ENCODE measurements at places on chromosomes 11 and 22.

DNA sequence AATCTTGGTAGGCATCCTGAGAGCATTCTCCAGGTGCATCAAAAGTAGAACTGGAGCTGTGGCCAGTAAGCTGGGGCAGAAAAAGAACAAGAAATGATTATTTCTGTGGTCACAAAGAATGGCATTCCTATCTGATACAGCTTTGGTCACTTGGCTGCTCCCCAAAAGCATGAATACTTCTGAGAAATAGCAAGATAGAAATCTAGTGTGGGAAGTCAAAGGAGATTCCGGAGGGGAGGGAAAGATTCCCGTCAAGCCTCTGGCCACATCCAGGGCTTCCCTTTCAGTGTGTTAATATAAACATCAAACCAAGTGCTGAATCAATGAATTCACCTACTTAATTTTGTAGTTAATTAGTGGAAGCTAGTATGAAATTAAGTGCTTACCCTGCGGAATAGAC, 1185.4 kb downstream of the LRRC4C start:
- DNase-seq = no peak

- no peak for DNase-seq
These were observed 7.8 kb upstream of the LRRC32 start for GRCh38 chr11:76678321-76678720.

DNA sequence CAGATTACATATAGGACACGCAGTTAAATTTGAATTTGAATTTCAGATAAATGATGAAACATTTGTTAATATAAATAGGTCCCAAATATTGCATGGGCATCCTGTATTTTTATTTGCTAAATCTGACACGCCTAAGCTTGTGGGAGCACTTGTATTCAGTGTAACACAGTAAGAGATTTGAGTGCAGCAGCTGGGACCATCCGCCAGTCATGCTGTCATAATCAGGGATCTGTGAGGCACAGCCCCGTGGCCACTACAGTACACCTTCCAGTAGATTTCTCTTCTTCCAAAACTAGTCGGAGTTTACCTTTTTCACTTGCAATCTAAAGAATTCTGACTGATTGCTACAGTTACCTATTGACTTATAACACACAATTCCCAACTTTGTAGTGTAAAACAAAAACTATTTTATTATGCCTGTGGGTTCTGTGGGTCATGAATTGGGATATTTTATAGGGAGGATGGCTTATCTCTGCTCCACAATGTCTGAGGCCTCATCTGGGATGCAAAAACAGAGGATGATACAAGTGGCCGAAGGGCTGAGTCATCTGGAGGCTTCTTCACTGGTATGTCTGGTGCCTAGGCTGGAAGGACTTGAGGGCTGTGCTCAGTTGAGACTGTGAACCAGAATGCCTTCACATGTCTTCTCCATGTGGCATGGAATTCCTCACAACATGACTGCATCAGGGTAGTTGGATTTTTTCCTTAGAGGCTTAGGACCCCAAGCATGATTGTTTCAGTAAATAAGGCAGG, 74.1 kb downstream of the PRSS23 start:
- DNase-seq = no peak

DNA sequence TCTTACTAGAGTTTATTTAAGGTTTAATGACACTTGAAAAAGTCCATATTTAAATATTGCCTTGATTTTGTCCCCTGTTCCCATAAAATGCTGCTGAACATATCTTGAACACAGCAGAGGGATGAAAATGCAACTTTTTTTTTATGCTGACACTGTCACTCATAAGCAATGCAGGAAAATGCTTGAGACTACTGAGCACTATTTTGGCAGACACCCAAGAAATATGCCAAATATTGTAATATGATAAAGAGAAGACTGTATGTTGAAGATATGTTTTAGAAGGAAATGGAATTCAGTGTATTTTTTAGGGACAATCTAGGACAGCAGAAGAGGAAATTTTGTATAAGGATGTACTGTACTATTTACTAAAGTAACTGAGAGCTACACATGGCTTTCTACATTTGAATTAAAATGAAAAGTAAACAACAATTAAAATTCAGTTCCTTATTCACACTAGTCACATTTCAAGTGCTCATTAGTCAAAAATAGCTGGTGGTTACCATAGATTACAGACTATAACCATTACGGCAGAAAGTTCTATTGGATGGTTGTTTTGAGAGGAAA, 58.6 kb downstream of the LRRC4C start:
- no peak for DNase-seq

- DNase-seq = no peak
These were observed at the start of gene DEUP1 for GRCh38 chr11:93330446-93330984. DEUP1 (plus strand) TSS chr11:93330742; CDS start chr11:93332260, 1,518 bp downstream.

- DNase-seq = no peak
These were observed 69.0 kb downstream of the GGTLC2 start for GRCh38 chr22:22713416-22713815.

- peak; percentile 62 for DNase-seq
These were observed 12.6 kb downstream of the LMO1 start for GRCh38 chr11:8250981-8251615.

GRCh38 chr22:43078522-43078921, 10.7 kb downstream of the TTLL1 start:
- no peak for DNase-seq

GRCh38 chr11:123143921-123144320, 51.1 kb downstream of the CLMP start:
- no peak for DNase-seq

GRCh38 chr11:110962921-110963320, 250.7 kb upstream of the ARHGAP20 start:
- no peak for DNase-seq

GRCh38 chr11:107741044-107741823, 29.4 kb upstream of the SLN start:
- no peak for DNase-seq

GRCh38 chr11:104091281-104092096, 55.0 kb downstream of the DDI1 start:
- no peak for DNase-seq

- no peak for DNase-seq
These were observed 698 bp downstream of the SLC37A4 start for GRCh38 chr11:119030029-119030328.

DNA sequence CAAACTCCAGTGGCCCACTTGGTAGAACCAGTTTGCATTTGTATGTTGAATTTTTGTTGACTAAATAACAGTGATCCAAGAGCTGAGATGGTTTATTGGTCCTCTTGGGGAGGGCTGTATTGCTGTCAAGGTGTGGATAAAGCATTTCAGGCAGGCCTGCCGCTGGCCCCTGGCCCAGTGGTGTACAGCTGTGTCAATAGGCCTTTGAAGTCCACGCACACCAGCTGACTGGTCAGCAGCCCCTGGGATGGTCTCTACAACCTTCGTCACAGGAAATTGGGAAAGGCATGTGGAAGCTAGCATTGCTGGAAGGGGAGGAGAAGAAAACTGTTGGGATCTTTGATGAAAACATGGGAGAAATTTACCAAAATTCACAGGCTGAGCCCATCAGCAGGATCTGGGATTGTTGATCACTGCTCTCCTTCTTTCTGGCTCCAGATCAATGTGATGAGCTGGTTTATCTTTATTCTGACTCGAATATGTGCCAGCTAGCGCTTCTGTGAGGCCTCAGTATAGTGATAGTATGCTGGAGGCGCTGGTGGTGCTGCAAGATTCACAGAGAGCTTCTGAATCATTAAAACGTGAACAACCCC, 12.5 kb upstream of the E2F8 start:
- DNase-seq = no peak

DNA sequence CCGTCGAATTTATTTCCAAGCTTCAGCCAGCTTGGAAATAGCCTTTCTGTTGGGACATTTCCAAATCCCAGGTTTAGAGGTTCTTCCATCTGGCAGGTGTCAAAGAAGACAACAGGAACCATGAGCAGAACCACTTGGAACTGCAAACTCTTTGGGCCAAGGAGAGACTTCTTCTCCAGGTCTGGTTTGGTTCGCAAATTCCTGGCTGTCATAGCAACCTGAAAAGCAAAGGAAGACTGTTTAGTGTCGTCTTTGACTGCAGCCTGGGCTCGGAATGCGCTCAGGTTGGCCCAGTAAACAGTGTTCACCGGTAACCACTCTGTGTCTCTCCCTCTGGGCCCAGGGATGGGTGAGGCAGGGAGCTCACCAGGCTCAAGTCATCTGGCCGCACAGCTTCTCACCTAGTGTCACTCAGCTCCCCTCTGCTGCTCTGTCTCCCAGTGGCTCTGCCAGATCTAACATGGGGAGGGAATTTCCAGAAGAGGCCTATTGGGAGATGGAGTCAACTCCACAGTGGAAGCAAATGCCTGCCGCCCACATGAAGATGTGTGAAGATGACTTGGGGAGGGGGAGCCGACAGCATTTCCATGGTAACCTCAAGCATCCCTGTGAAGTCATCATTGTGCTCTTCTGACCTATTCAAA, 11.9 kb upstream of the CLMP start:
- no peak for DNase-seq

DNA sequence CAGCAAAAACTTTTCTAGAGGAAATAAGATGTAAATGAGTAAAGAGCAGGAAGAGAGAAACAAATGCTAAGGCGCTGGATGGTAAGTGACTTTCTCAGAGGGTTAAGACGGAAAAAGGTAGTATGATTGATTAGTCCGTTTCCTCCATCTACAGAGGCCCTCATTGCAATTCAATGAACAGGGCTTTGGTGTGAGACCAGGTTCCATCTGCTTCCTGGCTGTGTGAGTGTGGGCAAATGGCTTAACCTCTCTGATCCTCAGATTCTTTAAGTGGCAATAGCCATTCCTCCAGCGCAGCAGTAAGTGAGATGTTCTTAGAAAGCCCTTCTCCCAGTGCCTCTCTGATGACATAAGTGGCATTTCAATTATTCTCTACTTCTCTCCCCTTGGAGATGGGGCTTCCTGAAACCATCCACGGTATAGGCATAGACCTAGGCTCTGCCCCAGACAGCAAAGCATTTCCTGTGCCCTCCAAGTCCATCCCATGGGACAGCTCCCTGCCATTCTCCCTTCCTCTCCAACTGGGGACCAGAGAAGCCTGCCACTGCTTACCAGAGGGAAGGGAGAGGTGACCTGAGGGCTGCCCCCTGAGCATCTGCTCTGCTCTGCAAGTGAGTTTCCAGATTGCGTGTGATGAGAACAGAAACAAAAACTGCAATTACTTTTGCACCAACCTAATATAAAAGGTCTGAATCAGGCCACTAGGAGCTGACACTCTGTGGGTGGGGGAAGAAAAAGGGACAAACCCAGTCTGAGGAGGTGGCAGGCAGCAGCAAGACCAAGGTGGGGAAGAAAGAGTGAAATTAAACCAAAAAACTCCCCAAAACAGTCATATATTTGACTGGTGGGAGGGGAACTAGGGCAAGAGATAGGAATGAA, 12.7 kb upstream of the CD44 start:
- no peak for DNase-seq
